ENCODE measurements at places on chromosomes 3 and 15.

GRCh38 chr15:90419738-90420406, 31.8 kb downstream of the IQGAP1 start:
- DNase-seq: no peak

DNA sequence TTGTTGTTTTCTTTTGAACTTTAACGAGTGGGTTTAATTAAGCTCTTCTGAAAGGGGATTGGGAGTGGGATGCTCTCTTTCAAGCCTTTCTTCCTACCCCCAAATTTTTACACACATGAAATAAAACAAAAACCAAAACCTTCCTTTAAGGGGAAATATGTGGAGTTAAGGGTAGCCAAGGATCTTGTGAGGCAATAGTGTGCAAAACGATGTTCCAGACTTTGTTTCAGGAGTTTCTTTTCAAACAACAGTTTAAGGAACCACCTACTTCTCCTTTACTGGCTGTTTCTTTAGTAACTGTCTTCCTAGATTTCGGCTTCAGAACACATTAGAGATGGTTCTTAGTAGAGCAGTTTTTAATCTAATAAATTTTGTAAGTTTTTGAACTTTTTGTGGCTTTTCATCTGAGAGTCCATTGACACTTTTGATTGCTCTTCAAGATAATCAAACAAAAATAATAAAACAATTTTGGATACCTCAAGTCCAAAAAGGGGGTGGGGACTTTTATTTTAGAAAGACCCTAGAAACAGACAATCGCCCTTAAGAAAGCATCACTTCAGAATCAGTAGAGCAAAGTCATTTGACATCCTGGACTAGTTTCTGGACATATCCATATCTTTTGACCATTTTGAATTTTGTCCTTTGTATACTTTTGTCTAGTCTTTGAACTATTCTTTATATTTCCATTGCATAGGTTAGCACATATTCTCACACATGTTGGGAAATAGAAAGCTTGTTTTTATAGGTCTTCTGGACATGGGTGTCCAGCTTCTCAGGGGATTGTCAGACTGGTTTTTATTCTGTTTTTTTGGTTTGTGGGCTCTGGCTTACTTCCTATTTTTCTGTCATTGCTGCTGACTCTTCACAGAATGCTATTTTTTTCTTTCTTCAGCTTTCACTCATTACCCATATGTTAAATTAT, 6.0 kb downstream of the DIPK2A start:
- DNase-seq: no peak

DNA sequence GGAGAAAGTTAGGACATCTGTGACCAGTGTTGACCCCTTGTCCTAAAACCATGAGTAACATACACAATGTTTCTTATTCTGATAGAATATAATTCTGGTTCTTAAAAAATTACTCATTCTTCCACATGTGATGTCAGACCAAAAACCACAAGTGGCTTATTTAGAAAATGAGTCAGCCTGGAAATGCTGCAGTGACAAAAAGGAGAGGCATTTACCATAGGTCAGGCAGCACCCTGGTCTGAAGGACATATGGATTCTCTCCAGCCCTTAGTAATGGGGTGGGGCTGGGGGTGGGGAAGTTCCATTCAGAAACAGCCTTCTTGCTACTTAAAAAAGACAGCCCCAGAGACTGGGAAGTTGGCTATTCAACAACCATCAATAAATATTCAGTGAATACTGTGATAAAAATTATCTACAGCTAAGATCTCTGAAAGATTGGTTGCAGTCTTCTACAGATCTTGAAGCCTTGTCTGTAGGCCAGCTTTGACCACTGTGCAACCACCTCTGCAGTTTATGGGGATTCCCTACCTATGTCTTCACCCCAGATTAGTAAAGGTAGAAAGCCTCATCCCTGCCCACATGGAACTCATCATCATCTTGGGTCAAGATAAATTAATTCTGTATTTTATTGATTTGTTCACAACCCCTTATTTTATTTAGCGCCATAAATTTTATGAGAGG, 34.9 kb upstream of the TIMP4 start:
- DNase-seq: peak; percentile 49

DNA sequence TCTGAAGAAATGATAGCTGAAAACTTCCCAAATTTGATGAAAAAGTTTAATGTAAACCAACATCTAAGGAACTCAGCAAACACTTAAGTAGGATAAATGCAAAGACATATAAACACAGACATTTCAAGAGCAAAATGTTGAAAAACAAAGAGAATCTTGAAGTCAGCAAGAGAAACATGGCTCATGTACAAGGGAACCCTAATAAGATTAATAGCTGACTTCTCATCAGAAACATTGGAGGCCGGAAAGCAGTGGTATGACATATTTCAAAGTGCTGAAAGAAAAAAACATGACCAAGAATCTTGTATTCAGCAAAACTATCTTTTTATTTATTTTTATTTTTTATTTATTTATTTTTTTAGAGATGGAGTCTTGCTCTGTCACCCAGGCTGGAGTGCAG, 10.6 kb upstream of the PRKCI start:
- no peak for DNase-seq

- DNase-seq: no peak
Measured at GRCh38 chr3:85846940-85847339, 888.2 kb downstream of the CADM2 start.

DNA sequence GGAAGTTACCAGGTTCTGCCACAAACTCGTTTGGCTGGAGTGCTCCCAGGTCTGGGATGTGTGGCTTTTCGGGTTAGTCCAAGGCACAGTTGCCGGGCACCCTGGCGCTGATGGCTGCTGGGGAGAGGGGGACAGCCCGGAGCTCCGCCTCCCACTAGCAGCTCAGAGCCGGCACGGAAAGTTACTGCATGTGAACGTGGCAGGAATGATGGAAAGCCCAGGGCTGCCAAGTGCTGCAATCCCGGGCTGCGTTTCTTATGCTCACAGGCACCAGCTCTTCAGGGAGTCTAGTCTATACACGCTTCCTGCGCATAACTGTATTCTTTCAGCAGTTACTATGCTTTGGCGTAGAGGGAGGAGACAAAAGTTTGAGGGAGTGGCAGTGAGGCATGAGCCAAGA, 141.8 kb upstream of the ICE2 start:
- no peak for DNase-seq

GRCh38 chr15:48233246-48233645, 27.1 kb downstream of the SLC12A1 start:
- DNase-seq: no peak

- no peak for DNase-seq
Measured at GRCh38 chr15:67196222-67196621, 58.2 kb downstream of the AAGAB start.

GRCh38 chr3:62892045-62892444, 16.8 kb upstream of the CADPS start:
- no peak for DNase-seq

DNA sequence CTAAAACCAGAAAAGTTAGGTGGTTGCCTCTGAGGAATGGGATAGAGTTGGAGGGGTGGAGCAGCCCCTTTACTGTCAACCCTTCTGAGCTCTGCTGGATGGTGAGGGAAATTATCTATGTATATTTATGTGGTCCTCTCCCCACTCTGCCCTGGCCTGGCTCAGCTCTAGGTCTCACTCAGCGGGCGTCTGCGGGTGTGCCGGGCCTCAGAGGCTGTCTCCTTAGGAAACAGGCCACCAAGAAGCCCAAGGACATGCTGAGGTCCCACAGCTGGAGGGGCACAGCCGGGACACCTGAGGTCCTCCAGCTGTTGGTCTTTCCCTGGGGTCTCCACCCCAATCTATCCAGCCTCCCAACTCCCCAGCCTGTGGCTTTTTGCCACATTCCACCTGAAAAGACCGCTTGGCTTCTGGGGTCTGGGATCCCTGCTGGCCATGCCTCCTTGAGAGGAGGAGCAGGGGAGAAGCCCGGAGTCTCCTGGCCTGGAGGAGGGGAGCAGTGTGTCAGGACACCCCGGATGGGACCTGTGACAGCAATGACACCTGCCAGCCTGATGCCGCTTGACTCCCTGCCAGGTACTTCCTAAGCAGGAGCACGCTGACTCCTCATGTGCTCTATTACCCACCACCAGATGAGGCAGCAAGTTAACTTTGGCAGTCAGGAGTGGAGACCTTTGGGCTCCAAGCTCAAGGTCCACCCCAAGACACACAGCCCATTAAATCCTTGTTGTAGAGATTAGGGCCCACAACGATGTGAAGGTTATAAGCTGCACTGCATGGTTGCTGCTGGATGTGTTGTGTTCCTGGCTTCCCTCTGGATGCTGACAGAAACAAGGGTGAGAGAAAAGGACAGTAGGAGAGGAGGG, at the start of gene SLC28A1:
SLC28A1 (plus strand) TSS at position 747 of the 866 bp plus-strand sequence. CDS start 3,099 bp downstream, outside the sequence.
- no peak for DNase-seq

- peak; percentile 28 for DNase-seq
Measured at GRCh38 chr3:157135671-157136396, 24.1 kb downstream of the CCNL1 start.

DNA sequence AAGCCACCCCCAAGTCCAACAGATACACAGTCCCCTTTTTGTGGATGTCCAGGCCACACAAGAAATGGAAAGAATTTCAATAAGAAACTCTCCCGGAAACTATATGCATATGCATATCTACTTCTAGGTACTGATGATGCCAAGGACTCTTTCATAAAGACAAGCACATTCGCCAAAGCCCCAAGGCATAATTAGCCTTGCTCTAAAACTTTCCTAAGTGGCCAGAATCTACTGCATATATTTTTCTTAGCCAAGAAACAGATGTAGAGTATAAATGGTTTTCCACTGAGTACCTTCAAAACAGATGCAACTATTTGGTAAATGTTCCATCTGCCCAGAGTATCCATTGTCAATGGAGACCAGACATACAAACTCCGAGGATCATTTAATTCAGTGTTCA, 73.9 kb downstream of the MAGI1 start:
- DNase-seq: no peak

- peak; percentile 2 for DNase-seq
Measured at GRCh38 chr3:156898296-156898880, 72.2 kb downstream of the LEKR1 start.

DNA sequence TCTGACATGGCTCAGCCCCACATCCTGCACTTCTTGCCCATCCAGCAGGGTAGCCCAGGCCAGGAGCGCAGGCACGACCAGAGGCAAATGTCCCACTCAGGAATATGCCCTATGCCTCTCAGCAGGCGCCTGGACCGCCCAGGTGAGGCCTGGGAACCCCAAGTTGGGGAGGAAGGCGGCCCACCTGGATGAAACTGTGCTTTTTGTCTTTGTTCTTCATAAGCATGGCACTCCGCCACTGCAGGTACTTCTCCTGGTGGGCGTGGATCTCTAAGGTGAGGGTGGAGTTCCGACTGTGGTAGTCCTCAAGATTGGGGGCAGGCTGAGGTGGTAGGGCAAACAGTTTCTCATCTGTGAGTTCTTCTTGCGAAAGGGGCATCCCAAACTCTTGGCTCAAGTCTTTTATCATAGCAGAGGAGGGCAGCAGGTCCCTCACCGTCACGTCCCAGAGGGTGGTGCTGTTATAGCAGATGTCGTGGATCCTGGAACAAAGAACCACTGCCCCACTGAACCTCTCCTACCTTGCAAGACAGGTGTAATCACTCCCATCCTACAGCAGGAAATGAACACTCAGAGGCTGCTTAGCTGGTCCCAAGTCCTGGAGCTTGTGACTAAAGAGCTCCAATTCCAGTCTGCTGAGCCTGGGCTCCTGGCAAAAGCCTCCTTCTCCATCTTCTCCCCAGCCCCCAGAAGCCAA, 53.2 kb downstream of the ACAD9 start:
- no peak for DNase-seq

DNA sequence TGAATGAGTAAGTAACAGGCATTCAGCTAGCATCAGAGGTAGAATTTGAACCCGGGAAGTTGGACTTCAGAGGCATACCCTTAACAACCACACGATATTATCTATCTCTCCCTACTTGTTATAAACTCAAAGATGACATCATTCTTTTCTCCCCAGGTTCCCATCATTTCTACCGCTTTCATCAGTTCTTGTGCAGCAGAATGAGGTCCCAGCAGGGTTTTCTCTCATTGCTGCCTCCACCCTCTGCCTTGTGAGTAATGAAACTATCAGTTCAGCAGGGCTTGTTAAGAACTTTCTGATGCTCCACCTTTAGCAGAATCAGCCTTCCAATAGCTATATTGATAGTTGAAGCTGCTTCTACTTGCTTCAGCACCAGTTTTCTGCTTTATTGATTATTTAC, 487.5 kb upstream of the KCNMB2 start:
- no peak for DNase-seq

GRCh38 chr3:57030721-57031120, 29.7 kb upstream of the SPATA12 start:
- DNase-seq: no peak

DNA sequence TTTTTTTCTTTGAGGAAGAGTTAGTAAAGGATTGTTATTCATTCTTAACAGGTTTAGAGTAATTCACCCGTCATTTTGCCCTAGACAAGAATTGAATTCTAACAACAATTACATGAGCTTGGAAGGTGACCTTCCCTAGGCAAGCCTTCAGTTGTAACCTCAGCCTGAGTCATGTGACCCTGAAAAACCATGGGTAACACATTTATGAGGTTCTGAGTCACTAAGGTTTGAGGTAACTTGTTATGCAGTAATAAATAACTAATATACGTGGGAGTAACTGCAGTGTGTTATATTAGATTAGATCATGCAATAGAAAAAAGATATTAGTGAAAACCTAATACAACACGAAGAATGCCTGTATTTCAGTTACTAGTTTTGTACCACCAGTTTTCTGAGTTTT, 237.6 kb upstream of the NDN start:
- DNase-seq: no peak

DNA sequence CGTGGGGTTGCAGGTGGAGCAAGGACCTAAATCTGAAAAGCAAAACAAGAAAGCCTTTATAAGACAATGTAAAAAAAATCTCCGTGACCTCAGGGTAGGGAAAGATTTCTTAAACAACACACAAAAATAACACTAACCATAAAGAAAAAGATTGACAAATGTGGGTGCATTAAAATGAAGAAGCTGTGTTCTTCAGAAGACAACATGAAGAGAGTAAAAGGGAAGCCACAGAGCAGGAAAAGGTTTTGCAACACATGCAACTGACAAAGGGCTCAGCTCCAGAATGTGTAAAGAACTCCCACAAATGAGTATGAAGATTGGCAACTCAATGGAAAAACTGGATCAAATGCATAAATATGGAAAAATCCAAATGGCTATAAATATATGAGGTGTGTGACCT, 74.2 kb downstream of the MAGEF1 start:
- DNase-seq: no peak

GRCh38 chr15:95624616-95625361, 705.7 kb upstream of the NR2F2 start:
- DNase-seq: no peak

GRCh38 chr3:190378240-190378891, 9.6 kb upstream of the CLDN16 start:
- no peak for DNase-seq

GRCh38 chr3:139897759-139898158, 37.2 kb upstream of the CLSTN2 start:
- DNase-seq: peak; percentile 14

DNA sequence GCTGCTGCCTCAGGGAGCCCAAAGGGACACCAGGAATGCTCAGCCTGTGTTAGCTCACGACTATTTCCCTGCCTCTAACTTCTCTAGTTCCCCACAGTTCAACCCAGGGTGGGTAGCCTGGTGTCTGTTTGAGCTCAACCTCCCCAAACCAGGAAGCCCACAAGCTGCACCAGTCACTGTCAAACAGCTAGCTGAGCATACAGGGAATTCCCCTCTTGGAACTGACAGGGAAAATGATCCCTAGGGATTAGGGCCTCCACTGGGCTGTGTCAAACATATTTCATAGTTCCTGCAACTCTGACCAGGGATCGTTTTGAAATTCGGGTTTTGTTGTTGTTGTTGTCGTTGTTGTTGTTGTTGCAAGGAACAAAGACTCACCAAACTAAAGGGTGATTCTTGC, 147.1 kb upstream of the ICE2 start:
- DNase-seq: no peak
